Glutamatergic neuron (in vitro differentiated cells): ENCODE measurements at places on chromosomes 5 and 9.

DNA sequence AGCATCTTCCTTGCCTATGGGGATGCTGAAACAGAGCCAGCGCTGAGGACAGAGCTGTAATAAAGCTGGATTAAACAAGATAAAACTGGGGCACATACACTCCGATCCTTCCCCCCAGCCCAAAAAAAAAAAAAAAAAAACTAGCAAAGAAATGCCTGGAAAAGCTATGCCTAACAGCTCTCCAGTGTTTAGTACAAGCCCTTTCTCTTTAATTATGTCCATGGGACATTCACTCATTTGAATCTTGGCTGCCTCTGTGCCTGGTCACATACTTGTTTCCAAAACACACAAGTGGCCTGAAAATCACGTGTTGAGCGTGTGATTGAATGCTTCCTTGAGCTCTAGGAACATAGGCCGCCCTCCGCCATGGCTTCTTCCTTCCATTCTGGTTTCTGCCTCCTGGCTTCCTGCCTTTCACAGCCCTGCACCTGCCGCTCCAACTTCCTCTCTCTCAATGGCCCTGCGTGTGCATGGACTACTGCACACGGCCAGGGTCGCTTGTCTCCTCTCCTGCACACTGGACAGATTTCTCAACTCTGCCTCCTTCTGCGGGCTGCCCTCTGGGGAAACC is 111.0 kb upstream of the RETREG1 start:
- DNase-seq = peak; percentile 20

GRCh38 chr9:114574438-114574837 is 13.1 kb upstream of the ATP6V1G1 start:
- DNase-seq = no peak

GRCh38 chr5:116076496-116076895 is 8.3 kb upstream of the COMMD10 start:
- no peak for DNase-seq

- no peak for DNase-seq
Measured at GRCh38 chr5:177447611-177448243, 1.1 kb downstream of the PRR7 start.

GRCh38 chr5:3954199-3954598 is 358.6 kb downstream of the IRX1 start:
- no peak for DNase-seq

DNA sequence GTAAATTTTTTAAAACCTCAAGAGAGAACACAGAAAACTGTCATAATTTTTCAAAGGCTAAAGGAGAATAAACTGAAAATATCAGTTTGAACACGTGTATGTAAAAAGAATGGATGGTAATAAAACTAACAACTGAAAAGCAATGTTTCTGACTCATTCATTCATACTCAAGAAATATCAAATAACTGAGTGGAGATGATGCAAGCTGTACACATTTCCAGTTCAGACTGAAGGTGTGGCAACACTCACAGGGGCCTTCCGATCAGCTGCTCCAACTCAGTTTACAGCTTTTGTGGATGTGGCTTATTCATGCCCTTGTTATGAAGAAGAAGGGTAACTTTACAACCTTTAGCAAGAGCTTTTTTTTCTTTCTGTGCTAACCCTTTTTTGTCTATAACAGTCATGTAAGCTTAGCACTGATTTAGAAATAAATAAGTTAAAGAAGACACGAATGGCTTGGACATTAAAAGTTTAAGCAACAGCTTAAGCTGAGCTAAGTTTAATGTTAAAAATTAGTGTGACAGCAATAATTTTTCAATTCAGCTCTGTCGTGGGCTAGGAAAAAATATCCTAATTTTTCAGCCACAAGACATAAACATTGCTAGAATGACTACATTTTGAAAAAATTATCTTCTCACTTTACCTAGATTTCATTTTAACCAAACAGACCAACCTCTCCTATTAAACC is 453.5 kb downstream of the RAB3C start:
- DNase-seq = no peak

- no peak for DNase-seq
Measured at GRCh38 chr5:108129129-108129528, 252.8 kb downstream of the FBXL17 start.

DNA sequence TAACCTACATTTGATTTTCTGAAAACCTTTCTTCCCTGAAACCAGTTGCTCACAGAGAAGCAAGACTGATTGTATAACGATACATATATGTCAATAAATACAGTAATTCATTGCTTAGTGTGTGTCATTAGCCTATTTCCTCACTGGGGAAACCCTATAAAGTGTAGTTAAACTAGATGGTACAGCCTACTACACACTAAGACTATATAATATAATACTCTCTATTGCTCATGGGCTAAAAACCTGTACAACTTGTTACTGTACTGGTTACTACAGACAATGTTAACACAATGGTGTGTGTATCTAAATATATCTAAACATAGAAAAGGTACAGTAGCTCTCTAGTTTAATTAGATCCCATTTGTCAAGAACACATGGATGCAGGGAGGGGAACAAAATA is 181.2 kb downstream of the CDH18 start:
- DNase-seq = no peak

- no peak for DNase-seq
Measured at GRCh38 chr5:33235304-33235703, 205.5 kb upstream of the TARS1 start.

DNA sequence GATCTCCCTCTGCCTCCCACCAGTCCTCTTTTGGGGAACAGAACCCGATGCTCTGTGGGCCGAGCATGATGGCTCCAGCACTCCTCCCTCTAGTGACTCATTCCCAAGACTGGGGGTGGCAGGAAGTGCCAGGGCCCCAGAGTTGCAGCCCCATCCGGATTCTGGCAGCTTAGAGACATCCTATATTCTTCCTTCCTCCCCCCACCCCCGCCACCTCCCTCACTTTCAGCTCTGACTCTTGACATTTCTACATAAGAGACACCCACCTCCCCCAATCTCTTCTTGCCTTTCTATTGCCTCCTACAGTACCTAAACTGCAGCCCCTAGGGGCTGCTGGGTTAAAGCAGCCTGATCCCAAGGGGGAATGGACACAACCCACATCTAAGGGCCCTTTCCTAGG is 47.1 kb upstream of the MATR3 start:
- no peak for DNase-seq

GRCh38 chr9:129283705-129284606 is 105.9 kb upstream of the IER5L start:
- no peak for DNase-seq

GRCh38 chr5:107418071-107418470 is 252.7 kb downstream of the EFNA5 start:
- DNase-seq = no peak

DNA sequence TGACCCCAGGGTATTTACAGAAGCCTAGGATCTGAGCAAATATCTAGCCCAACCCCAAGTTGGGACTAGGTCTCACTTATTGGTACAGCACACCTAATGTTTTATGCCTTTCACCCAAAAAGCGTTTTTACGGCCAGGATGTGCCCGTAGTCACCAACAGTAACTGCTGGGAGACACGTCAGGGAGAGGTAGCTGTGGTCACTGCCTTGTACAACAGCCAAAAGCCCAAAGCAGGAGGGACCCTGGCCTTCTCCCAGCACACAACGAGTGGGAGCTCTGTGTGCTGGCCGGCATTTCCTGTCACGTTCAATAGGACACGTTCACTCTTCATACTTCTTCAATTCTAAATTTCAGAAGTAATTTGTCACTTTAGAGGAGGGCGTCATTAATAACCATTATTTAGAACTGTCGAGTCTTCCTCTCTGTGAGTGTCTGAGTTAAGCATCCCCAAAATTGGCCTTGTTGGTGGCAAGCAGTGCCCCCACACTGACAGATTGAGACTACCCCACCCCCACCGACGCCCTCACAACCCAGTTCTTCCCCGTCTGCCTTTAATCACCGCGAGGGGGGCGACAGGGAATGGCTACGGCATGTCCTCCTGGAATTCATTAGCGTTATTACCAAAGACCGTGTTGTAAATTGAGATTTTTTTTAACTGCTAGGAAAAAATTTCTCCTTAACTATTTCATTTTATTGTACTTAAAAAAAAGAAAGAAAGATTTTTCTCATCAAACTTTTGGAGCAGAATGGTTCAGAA is 80.7 kb downstream of the MVB12B start:
- DNase-seq = no peak

- DNase-seq = peak; percentile 12
Measured at GRCh38 chr9:133679466-133680061, 43.4 kb downstream of the DBH start.

DNA sequence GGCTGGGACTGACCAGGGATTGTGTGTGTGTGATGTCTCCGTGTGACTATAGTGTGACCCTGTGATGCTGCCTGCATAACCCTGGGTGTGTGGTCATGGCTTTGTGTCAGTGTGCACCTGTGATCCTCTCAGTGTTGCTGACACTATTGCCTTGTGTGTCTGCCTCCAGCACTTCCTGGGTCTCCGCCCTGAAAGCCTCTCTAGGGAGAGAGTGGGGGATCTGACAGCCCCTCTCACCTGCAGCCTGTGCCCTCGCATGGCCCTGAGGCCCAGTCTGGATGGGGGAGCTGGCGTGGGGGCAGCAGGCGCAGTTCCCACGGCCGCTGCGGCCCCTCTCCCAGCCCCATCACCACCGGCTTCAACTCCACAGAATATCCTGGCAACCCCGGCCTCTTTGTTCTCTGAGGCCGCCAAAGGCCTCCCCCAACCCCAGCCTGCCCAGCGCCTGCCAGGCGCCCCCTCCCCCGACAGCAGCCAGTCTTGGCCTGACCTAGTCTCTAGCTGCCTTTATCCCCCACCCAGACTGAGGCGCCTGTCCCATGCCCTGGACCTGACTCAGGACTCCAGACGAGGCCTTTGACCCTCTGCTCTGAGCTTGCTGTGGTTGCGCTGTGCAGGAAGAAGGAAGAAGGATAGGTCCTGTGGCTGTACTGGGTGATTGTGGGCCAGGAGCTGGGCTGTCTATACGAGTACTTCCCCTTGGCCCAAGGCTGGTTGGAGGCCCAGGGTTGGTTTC is 38.7 kb downstream of the CXXC5 start:
- DNase-seq = no peak

- DNase-seq = no peak
Measured at GRCh38 chr5:102865171-102865509, 110.0 kb downstream of the PAM start.

DNA sequence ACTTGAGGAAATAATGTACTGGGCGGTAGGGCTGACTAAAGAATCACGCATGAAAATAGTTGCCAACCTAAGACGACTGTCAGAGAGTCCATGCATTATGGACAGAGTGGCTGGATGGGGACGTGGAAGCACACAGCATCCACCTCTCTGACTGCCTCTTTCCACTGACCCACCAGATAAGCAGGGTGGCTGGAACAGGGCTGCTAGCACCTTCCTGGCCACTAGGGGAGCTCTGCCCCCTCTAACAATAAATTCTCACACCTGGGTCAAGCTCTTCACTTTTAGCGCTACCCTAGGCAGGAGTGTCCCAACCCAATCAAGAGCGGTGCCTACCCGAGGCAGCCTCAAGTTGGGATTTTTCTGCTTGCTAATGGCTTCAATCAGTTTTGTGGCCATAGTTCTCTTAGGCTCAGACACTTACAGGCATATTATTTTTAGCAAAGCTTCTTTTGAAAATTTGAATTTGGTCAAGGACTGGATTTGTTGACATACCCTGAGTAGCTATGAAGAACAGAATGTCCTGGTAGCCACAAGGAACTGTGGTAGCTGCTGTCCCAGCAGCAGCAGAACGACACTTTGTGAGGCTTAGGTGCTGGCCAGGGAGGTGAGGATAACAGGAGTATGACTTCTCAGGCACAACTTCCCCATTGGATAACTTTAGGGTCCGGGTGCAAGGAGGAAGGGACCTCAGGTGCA is 6.9 kb upstream of the TPM2 start:
- DNase-seq = peak; percentile 67

GRCh38 chr5:51958473-51958872 is 575.2 kb downstream of the ISL1 start:
- no peak for DNase-seq

DNA sequence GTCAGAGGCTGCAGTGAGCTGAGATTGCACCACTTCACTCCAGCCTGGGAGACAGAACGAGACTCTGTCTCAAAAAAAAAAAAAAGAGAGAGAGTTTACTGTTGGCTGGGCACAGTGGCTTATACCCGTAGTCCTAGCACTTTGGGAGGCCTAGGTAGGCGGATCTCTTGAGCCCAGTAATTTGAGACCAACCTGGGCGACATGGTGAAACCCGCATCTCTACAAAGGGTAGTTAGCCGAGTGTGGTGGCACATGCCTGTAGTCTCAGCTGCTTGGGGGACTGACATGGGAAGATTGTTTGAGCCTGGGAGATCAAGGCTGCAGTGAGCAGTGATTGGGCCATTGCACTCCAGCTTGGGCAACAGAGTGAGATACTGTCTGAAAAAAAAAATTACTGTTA is 12.6 kb downstream of the HABP4 start:
- DNase-seq = no peak

- no peak for DNase-seq
Measured at GRCh38 chr9:95907794-95908193, 32.3 kb downstream of the ERCC6L2 start.

DNA sequence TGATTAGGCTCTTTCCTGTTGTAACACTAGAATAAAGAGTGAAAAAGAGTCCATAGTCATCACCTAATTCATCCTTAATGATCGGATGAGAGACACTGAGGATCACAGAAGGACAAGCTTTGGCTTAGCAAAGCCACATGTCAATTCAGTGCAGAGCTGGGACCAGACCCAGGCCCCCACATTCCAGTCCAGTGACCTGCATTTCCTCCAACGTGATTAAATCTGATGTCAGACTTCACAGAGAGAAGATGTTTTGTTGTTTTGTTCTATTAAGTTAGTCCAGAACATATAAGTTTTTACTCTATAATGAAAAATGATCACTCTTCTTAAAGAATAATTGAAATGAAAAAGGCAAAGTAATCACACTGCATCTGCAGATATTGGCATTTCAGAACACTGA is 377.9 kb upstream of the PAPPA start:
- DNase-seq = no peak

DNA sequence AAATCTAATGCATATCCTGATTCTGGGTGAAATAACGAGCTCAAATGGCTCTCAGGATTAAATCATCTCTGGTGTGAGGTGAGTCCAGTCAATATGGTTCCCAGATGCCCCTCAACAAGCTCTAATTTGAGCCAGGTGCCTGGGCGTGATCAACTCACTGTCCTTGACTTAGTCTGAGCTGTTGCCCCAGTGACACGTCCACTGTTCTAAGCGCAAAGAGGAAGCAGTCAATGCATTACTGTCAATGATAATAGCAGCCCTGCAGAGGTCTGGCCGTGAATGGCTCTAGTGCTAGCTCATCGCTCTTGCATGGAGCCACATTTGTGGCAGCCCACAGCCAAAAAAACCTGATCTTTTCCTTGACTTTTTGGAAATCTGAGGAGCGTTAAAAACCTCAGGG is 128.6 kb upstream of the EFNA5 start:
- DNase-seq = no peak

GRCh38 chr5:168216989-168217388 is 74.5 kb upstream of the WWC1 start:
- no peak for DNase-seq

- DNase-seq = no peak
Measured at GRCh38 chr9:5971740-5972139, 43.7 kb downstream of the RANBP6 start.

- no peak for DNase-seq
Measured at GRCh38 chr9:31390403-31391025, 993.9 kb upstream of the ACO1 start.
